NCI-H2029 treated with DMSO at 0.1 percent for 48 hours (cell line): ENCODE measurements at places on chromosomes 3 and 15.

- DNase-seq, result no peak
These were observed 3.6 kb upstream of the EFCAB12 start for GRCh38 chr3:129432036-129432435.

- no peak for DNase-seq
These were observed 198.9 kb upstream of the LPP start for GRCh38 chr3:187954873-187955586.

GRCh38 chr15:78050441-78050809 is 27.1 kb downstream of the TBC1D2B start:
- no peak for DNase-seq

- DNase-seq, result no peak
These were observed 74.1 kb downstream of the ATP8B4 start for GRCh38 chr15:50044904-50045303.

GRCh38 chr3:28286595-28286994 is 45.2 kb downstream of the CMC1 start:
- DNase-seq, result peak; percentile 44

- no peak for DNase-seq
These were observed 11.4 kb upstream of the ATP2B2 start for GRCh38 chr3:10516544-10517452.

DNA sequence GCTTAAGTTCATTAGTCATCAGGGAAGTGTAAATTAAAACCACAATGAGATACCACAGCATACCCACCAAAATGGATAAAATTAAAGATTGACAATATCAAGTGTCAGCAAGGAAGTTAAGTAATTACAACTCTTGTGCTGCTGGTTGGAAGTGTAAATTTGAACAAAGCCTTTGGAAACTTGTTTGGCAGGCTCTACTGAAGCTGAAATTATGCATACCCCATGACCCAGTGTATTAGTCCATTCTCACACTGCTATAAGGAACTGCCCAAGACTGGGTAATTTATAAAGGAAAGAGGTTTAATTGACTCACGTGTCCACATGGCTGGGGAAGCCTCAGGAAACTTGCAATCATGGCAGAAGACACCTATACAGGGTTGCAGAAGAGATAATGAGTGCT is 196.1 kb downstream of the PDCD6IP start:
- DNase-seq, result no peak

- DNase-seq, result no peak
These were observed 259.9 kb upstream of the NR2F2 start for GRCh38 chr15:96070636-96071035.

DNA sequence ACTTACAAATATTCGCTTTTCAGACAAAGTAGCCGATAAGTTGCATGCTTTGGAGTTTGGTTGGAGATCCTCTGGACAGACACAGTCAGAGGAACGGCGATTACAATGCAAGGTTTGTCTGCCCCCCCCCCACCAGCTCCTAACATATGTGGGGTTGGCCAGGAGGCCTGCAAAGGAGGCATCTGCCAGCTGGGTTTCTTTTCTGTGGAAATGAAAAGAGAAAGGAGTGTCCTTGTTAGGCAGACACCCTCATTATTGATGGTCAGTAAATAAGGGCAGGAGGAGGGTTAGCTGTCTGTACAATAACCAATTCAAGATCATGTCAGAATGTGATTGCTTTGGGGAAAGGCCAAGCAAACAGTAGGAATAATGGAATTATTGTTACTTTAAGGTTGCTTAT is 49.1 kb downstream of the TLNRD1 start:
- no peak for DNase-seq

- DNase-seq, result no peak
These were observed 534.1 kb downstream of the TUSC7 start for GRCh38 chr3:117243657-117244056.

DNA sequence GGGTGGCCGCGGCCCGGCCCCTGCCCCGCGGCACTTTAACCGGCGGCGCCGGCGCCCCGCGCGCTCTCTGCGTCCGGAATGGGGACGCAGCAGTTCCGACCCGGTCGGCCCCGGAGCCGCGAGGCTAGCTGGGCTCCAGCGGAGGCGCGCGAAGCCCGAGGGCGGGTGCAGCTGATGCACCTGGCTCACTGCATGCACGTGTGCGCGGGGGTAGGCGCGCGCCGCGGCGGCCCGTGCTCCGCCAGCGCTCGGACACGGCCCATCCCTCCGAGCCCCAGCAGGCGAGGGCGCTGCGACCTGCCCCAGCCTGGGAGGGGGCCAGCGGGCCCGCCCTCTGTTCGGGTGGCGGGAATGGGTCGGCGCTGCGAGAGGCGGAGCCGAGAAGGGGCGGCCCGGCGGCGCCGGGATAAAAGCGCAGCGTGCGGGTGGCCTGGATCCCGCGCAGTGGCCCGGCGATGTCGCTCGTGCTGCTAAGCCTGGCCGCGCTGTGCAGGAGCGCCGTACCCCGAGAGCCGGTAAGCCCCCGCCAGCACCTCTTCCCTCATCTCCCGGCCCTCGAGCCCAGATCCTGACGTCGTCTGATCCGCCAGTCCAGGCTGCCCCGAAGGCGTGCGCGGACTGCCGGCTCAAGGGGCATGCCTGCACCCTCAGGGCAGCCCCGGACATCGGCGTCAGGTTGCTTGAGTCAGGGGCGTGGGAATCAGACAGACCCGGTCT is at the start of the genes CHDH and IL17RB:
CHDH (minus strand) TSS at position 286 of the 717 bp plus-strand sequence. CDS start 22,411 bp downstream, outside the sequence.
IL17RB (plus strand) TSS at position 435 of the 717 bp plus-strand sequence; CDS start at position 456, 21 bp downstream.
- no peak for DNase-seq

DNA sequence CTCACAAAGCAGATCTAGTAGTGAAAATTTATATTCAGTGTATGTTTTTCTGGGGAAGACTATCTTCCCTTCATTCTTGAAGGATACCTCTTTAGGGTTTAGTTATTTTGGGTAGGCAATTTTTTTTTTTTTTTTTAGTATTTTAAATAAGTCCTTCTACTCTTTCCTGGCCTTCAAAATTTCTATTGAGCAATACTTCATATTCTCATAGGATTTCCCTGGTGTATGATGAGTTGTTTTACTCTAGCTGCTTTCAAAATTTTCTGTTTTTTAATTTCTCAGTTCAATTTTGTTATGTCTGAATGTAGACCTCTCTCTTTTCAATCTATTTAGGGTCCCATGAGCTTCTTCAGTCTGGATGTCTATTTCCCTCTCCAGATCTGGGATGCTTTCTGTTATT is 74.3 kb upstream of the PLSCR4 start:
- no peak for DNase-seq

DNA sequence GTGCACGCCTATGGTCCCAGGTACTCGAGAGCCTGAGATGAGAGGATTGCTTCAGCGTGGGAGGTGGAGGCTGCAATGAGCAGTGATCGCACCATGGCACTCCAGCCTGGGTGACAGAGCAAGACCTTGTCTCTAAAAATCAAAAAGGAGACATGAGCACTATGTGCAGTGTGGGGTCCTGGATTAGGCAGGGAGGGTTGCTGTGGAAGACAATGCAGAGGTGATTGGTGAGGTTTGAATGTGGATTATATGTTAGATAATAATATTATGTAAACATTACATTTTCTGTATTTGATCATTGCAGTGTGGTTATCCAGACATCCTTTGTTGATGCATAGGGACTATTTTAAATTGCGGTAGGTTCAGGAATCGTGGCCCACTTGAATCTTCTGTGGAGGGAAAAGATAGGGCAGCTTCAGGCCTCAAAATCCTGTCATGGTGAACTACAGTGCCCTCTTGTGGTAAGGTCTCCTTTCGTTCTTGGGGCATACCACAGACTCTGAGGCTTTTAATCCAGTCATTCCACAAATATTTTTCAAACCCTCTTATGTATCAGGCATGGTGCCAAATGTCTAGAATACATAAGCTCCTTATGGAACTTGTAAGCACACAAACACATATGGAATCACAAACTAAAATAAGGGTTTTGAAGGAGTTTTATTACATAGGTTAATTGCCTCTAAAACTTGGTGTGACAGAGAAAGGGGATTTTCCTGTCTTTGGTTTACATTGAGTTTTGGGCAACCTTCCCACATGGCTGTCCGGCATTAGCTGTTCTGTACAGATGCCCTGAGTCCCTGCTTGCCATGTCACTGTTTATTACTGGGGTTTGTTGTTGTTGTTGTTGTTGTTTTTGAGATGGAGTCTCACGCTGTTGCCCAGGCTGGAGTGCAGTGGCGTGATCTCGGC is 37.7 kb downstream of the GPD1L start:
- DNase-seq, result peak; percentile 89

DNA sequence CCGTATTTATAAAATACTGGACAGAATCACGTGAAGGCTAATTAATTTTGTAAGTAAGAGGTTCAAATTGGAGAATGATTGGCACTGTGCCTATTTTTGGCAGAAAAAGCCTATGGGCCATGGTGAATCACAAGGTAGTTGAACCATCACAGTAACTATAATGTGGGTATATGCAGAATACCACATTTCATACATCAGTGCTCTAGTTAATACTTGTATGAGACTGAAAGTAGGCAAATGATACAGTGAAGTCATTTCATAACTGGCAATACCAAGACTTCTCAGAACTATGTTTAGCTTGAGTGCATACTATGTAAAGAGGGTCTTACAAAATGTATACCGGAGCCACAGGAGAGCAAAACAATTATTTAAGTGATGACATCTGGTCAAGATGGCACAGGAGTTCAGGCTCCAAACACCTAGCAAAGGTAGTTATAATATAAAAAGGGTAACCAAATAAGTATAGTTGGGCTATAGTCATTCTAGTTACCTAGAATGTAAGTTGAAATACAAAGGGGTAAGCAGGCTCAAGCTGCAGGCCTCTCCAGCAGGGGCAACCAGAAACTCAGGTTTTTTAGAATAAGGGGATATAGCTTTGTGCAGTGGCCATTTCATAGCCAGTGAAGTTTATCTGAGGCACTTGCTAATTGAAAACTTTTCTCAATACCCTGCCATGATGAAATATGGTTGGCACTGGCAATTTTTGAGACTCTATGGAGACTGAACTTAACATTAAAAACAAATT is 19.1 kb downstream of the GPR160 start:
- DNase-seq, result no peak

DNA sequence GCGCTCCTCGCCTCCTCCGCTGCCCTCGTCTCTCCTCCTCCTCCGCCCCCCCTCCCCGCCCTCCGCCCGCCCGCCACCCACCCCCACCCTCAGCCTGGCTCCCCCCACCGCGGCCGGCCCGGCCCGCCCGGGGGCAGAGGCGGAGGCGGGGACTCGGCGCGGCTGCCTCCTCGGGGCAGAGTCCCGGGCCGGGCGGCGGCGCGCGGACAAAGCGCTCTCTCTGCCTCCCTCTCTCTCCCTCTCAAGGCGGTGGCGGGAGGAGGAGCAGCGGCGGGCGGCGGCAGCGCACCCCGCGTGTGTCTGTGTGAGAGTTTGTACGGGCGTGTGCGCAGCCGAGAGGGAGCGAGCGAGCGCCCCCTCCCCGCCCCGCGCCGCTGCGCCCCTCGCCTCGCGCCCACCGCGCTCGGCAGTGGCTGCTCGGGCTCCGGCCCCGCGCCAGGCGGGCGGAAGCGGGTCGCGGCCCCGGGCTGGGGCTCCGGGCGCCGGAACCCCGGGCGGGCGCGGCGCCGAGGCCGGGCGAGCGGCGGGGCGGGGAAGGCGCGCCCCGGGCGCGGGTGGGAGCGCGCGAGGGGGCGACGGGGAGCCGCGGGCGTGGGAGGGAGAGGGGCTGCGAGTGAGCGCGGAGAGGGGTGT is at the start of gene IGF2BP2:
IGF2BP2 (minus strand) TSS at position 37 of the 633 bp plus-strand sequence. CDS start 82 bp downstream, outside the sequence.
- no peak for DNase-seq

GRCh38 chr3:53808496-53808895 is 37.7 kb downstream of the CHDH start:
- DNase-seq, result no peak

GRCh38 chr3:83928391-83928790 is 1030.4 kb upstream of the CADM2 start:
- DNase-seq, result no peak

DNA sequence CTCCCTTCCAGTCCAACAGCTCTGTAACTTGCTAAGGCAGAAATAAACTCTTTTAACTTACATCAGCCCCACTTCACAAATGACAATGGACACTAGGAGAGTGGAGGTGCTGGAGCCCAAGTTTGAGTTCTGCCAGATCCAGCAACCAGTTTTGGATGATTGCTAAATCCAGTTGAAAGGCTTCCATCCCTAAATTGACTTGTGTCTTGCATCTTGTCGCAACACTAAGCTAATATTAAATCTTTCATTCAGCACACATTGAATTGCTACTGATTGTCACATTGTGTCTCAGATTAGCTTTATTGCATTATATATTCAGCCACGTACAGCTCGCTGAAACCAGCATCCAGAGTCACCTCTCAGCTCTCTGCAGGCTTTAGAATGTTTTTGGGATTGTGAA is 41.7 kb upstream of the LIPC start:
- DNase-seq, result no peak

GRCh38 chr3:46971742-46972141 is 4.8 kb downstream of the CCDC12 start:
- no peak for DNase-seq

DNA sequence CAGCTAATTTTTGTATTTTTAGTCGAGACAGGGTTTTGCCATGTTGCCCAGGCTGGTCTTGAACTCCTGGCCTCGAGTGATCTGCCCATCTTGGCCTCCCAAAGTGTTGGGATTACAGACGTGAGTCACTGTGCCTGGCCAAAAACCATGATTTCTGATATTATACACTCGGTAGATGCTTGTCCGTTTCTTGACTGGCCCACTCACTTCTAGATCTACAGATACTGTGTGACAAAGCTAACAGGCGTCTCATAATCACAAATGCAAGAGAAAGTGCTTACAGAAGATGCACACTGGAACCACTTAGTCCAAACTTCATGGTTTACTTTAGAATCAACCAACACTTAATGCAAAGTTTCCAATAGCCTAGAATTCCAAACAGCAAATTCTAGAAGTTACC is 8.4 kb downstream of the PROK2 start:
- DNase-seq, result no peak

- peak; percentile 41 for DNase-seq
These were observed 281.9 kb upstream of the ONECUT1 start for GRCh38 chr15:53072077-53072476.

GRCh38 chr3:16264174-16264707 is 502 bp downstream of the DPH3 start:
- no peak for DNase-seq

DNA sequence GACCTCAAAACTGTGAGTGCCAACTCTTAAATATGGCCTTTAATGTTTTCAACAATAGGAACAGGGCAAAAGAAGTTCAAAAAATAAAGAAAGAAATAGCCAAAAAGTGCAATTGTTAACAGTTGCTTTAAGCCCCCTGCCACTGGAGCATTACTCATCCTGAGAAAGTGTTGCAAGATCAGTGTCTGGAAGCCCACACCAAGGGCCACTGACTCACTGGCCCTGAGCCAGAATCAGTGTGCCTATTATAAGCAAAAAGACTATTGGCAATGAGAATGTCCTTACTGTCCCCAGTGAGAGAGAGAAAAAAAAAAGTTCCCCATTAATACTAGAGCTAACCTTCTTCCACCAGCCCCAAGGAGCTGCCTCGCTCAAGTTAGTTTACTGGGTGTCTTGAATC is 480.1 kb upstream of the ZNF385D start:
- DNase-seq, result no peak

GRCh38 chr3:134277066-134277660 is 26.5 kb upstream of the RYK start:
- no peak for DNase-seq
